ENCODE measurements at places on chromosomes 7 and 10. TPM values are rescaled to one million over a fixed set of nuclear protein-coding genes. Genes with fewer than 3 reads are reported as not detected.

The KEL gene
- total RNA-seq: 5.1 TPM

The TBX20 gene
- total RNA-seq: 3.2 TPM

The GNGT1 gene
- not detected for total RNA-seq

The SPAG6 gene
- not detected for total RNA-seq

The CPVL gene
- 2.7 TPM for total RNA-seq
